ENCODE measurements at places on chromosomes 16 and 17. TPM values are rescaled to one million over a fixed set of nuclear protein-coding genes. Genes with fewer than 3 reads are reported as not detected.

The FBXO39 gene
- total RNA-seq: 0.53 TPM

The ANKRD40CL gene
- total RNA-seq: not detected

The ZFP3 gene
- 8.8 TPM for total RNA-seq

The ZNF48 gene
- total RNA-seq: 16.6 TPM

The GCGR gene
- not detected for total RNA-seq

The PLA2G10 gene
- total RNA-seq: not detected

The SEPTIN1 gene
- total RNA-seq: 191 TPM

The PRCD gene
- total RNA-seq: 0.92 TPM

The EMP2 gene
- not detected for total RNA-seq

The C16orf86 gene
- 6.5 TPM for total RNA-seq

The RPRML gene
- not detected for total RNA-seq

The ALDH3A1 gene
- not detected for total RNA-seq

The DOC2A gene
- not detected for total RNA-seq

The SNAI3 gene
- total RNA-seq: 20.4 TPM

The EPN3 gene
- not detected for total RNA-seq

The ETV4 gene
- total RNA-seq: 0.41 TPM

The LHX1 gene
- not detected for total RNA-seq

The STX1B gene
- 3.4 TPM for total RNA-seq

The FOXL1 gene
- not detected for total RNA-seq

The GNG13 gene
- not detected for total RNA-seq

The NKD1 gene
- 5.5 TPM for total RNA-seq

The PRR29 gene
- 1.2 TPM for total RNA-seq

The FBXW10B gene
- 1.3 TPM for total RNA-seq

The CMTM2 gene
- not detected for total RNA-seq

The DNAI2 gene
- total RNA-seq: 1.5 TPM

The PRPSAP1 gene
- 47.0 TPM for total RNA-seq

The GPS2 gene
- total RNA-seq: 126 TPM
